ENCODE measurements at places on chromosomes 3 and 15. TPM values are rescaled to one million over a fixed set of nuclear protein-coding genes. Genes with fewer than 3 reads are reported as not detected.
A peak's percentile ranks its signal among the peaks of the same experiment; 100 is the strongest.

The ATXN7 gene
- total RNA-seq: 17.0 TPM

The RTP1 gene
- total RNA-seq: not detected

The UPK1B gene
- 0.36 TPM for total RNA-seq

The XIRP1 gene
- under 0.01 TPM for total RNA-seq

The CACNA2D3 gene
- under 0.01 TPM for total RNA-seq

The SRGAP3 gene
- 4.7 TPM for total RNA-seq

The KCNAB1 gene
- total RNA-seq: 0.36 TPM

The NANOGP8 gene
- 1.2 TPM for total RNA-seq

The CEMIP gene
- total RNA-seq: 687 TPM

The PATL2 gene
- 2.7 TPM for total RNA-seq

The GABRA5 gene
- total RNA-seq: not detected

The STAC gene
- 6.5 TPM for total RNA-seq

The CA12 gene
- 114 TPM for total RNA-seq

The TMCO5A gene
- not detected for total RNA-seq

The ATP10A gene
- total RNA-seq: 32.9 TPM

The SKOR1 gene
- 0.36 TPM for total RNA-seq

The GOLGA8J gene
- total RNA-seq: 0.29 TPM

The GOLGA6D gene
- not detected for total RNA-seq

The FBXL2 gene
- 23.6 TPM for total RNA-seq

The C3orf38 gene
- 33.6 TPM for total RNA-seq

The THPO gene
- total RNA-seq: under 0.01 TPM

The DPPA2 gene
- not detected for total RNA-seq

DNA sequence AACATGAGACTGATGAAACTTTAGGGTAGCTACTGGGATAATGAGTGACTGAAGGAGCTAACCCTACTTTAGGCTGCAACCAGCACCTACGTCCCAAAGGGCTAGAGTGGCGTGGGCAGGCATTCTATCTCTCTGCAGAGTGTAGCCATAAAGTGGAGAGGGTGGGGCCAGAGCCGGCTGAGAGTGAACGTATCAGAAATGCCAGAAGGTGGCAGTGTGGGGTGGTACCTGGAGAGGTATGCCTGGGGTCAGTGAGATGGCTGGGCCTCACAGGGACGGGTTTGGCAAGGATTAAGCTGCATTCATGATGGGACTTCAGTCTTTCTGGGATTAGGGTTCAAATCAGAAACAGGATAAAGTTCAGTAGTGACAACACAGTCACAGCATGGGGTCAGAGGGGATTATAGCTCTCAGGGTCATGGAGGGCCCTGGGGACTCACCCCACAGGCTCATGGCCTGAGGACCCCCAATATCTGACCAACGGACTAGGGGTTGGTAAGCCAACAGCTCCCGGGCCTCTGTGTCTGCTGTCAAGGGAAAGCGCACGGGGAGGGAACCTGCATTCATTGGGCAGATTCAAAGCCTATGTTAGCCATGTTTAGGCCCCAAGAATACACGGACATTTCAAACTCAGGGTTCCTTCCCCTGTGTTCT lies 86.5 kb upstream of the FOXB1 start:
- peak; percentile 49 for DNase-seq

DNA sequence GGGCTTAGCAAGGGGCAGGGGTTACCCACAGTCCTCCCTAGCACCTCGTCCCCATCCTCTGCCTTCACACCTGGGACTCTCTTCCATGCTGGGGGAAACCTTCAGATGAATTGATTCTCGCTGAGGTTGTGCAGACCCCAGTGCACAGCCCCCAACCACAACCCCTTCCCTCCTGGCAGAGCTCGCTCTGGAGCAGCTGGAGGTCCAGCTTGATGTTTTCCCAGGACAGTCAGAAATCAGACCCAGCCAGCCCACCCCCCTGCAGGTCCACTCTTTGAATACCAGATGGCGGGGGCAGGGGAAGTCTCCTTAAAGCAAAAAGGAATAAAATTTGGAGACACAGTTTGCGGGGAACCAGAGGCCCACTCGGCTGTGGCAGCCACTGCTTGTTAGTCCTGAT lies 234.4 kb downstream of the XXYLT1 start:
- no peak for DNase-seq

DNA sequence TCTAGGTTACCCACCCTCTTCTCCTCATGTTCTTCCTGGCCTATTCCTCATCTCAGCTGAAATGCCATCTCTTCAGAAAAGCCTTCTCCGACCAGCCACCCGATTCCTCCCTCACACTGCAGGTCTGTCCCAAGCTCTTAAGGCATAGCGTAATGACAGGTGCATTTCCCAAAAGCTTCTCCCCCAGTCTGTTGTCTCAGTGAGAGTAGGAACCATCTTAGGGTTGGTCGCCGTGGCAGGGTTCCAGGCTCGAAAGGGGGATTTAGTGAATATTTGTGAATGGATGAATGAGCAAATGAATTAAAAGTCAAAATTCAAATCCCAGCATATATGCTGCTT lies 78.6 kb downstream of the TOP2B start:
- no peak for DNase-seq

- DNase-seq: no peak
Observed at GRCh38 chr3:142597906-142598305, 1.7 kb downstream of the PLS1 start.

GRCh38 chr3:129504471-129505100 lies 23.9 kb upstream of the RHO start:
- DNase-seq: no peak

- peak; percentile 98 for DNase-seq
Observed at GRCh38 chr3:49689046-49689907, at the start of the genes MST1 and RNF123. TSS of gene MST1 (minus strand) at chr3:49689474. CDS start at chr3:49688691, 783 bp downstream. TSS of gene RNF123 (plus strand) at chr3:49689557. CDS start at chr3:49691166, 1,609 bp downstream.

- peak; percentile 19 for DNase-seq
Observed at GRCh38 chr3:10463533-10464434, 41.6 kb downstream of the ATP2B2 start.

- DNase-seq: no peak
Observed at GRCh38 chr3:24023197-24023596, 78.1 kb downstream of the NR1D2 start.

DNA sequence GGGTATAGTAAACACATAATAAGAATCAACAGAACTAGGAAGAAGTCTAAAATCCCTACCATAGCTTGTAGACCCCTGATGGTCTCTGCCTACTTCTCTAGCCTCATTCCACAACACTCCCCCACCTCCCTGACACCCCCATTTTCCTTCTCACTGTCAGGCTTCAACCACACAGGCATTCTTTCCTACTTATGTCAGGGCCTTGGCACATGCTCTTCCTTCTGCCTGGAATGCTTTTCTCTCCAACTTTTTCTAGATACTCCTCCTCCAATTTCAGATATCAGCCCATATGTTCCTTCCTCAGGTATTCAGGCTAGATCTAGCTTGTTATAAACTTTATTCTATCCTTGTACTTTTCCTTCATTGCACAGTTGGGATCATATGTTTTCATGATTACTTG lies 106.0 kb upstream of the MRPL3 start:
- DNase-seq: no peak

GRCh38 chr3:14319654-14320182 lies 82.7 kb upstream of the SLC6A6 start:
- peak; percentile 92 for DNase-seq

GRCh38 chr3:58564054-58564453 lies 13.1 kb downstream of the FAM107A start:
- no peak for DNase-seq

DNA sequence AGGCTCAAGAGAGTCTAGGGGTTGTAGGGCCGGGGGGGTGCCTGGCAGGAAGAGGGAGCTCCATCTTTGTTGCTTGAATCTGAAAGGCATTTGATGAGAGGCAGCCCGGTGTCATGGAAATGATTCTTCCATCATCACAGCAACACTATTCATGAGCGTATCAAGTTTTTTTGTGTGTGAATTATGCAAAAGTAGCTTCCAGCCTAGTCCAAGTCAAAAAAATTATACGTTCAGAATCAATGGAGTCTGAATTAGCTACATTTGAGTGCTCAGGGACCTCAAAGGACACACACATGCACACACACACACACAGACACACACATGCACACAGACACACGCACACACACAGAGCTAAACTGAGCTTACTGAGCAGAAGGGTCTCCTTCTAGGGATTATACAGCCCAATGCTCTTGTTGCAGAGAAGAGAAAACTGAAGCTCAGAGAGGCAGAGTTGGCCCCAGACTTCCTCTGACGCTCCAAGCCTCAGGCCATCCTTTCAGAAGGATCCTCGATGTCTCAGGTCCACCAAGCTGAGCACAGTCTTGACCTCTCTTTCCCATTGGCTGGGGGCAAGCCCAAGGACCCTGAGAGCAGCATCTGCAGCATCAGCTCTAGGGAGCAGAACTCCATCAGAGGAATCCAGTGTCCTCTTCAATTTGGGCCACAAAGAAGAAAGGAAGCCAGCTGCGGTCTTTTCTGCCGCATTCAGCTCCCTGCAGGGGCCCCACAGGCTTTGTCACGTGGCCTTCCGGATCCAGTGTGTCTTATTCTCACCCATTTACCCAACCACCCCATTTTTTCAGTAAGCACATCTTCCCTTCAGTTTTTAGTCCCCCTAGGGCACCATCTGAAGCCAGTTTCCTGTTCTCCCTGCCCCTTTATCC lies 228.0 kb downstream of the UACA start:
- DNase-seq: no peak

GRCh38 chr3:29759411-29760225 lies 478.7 kb downstream of the RBMS3 start:
- DNase-seq: no peak

GRCh38 chr15:50968353-50968752 lies 59.9 kb downstream of the AP4E1 start:
- no peak for DNase-seq

DNA sequence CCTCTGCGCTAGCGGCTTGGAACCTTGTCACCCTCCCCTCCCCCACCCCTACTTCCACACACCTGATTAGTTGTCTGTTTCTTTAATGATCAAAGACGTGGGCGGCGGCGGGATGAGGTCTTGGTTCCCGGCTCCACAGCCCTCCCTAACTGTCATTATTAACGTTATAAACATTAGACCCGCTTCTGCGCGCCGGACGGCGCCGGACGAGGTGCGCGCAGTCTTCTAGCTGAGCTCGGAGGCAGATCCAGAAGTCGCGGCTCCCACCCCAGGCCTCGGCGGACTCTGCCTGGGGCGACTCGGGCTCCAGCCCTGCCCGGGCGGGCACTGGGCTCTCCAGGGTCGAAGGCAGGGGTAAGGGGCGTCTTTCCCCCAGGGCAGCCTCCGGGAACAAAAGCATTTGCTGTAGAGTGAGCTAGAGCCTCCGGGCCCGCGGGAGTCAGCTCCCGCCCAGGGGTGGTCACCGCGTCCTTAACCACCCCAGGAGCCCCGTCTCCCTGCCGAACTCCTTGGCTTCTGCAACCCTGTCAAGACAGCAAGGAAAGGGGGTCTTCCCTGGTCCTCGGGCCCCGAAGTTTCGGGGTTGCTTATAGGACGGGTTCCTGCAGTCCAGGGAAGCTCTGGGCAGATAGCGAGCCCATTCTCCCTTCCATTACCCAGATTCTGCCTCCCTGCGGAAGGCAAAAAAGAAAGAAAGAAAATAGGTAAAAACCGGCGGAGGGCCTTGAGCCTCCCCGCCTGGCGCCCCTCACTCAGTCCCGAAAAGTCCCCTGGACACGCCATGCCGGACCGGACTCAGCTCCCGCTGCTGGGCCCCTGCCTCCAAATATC lies 2.2 kb upstream of the ISLR2 start:
- peak; percentile 82 for DNase-seq

GRCh38 chr15:64333986-64334929 lies 21.7 kb downstream of the CSNK1G1 start:
- DNase-seq: no peak

GRCh38 chr3:20743553-20744321 lies 557.7 kb upstream of the SGO1 start:
- no peak for DNase-seq

DNA sequence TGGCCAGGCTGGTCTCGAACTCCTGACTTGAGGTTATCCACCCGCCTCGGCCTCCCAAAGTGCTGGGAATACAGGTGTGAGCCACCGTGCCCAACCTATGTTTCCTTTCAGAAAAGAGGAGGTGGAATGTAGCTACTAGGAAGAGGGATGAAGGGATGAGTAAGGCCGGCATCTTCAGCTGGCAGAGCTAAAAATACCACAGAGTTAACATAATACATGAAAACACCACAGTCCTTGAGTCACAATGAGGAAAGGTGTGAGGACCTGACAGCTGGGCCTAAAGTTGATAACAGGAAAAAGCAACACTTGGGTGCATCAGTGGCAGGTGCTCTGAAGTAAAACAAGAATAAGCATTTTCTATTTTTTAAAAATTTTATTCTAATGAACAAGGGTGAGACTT lies 392.2 kb downstream of the DIPK2A start:
- DNase-seq: no peak

DNA sequence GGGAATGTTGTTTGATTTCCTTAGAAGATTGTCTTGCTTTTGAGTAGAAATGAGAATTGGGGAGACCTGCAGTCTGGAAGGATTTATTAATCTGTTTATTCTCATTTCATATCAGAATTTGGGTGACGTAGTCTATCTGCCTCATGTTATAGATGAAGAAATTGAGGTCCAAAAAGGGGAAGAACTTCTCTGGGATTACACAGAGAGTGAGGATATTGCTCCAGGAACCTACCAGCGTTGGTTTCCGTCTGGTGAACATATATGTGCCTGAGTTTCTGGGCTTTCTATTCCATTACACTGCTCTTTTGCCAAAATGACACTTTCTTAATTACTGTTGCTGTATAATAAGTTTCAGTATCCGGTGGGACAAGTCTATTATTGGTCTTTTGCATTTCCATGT lies 51.8 kb downstream of the CTDSPL start:
- DNase-seq: no peak

- no peak for DNase-seq
Observed at GRCh38 chr15:92625251-92625980, 30.2 kb downstream of the FAM174B start.
